ENCODE measurements at places on chromosomes 1 and 21.
A peak's percentile ranks its signal among the peaks of the same experiment; 100 is the strongest.

- no peak for DNase-seq
Observed at GRCh38 chr1:46065405-46065804, 67.0 kb downstream of the PIK3R3 start.

- no peak for DNase-seq
Observed at GRCh38 chr21:37828991-37829390, 87.3 kb downstream of the KCNJ6 start.

- no peak for DNase-seq
Observed at GRCh38 chr1:3553166-3553939, 58.0 kb downstream of the MEGF6 start.

DNA sequence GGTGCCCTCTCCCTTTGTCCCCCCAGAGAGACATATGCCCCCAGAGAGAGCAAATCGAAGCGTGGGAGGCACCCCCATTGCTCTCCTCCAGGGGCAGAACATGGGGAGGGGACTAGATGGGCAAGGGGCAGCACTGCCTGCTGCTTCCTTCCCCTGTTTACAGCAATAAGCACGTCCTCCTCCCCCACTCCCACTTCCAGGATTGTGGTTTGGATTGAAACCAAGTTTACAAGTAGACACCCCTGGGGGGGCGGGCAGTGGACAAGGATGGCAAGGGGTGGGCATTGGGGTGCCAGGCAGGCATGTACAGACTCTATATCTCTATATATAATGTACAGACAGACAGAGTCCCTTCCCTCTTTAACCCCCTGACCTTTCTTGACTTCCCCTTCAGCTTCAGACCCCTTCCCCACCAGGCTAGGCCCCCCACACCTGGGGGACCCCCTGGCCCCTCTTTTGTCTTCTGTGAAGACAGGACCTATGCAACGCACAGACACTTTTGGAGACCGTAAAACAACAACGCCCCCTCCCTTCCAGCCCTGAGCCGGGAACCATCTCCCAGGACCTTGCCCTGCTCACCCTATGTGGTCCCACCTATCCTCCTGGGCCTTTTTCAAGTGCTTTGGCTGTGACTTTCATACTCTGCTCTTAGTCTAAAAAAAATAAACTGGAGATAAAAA, 8.4 kb downstream of the EFNA3 start:
- no peak for DNase-seq

DNA sequence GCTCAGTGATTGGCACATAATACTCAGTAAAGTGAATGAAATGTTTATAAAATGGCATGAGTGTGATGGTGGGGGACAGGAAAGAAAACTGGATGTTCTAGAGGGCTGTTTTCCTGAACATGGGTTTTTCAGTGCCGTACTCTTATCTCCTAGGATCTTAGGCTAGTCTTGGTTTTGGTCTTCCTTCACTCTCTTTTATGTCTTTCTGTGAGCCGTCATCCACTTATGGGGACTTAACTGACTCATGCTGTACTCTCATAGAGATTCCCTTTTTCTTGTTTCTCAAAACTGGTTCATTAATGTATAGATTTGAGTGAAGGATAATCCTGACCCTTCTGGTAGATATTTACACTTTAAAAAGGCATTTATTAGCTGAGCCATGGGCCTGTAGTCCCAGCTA, 16.6 kb downstream of the AGO3 start:
- no peak for DNase-seq

DNA sequence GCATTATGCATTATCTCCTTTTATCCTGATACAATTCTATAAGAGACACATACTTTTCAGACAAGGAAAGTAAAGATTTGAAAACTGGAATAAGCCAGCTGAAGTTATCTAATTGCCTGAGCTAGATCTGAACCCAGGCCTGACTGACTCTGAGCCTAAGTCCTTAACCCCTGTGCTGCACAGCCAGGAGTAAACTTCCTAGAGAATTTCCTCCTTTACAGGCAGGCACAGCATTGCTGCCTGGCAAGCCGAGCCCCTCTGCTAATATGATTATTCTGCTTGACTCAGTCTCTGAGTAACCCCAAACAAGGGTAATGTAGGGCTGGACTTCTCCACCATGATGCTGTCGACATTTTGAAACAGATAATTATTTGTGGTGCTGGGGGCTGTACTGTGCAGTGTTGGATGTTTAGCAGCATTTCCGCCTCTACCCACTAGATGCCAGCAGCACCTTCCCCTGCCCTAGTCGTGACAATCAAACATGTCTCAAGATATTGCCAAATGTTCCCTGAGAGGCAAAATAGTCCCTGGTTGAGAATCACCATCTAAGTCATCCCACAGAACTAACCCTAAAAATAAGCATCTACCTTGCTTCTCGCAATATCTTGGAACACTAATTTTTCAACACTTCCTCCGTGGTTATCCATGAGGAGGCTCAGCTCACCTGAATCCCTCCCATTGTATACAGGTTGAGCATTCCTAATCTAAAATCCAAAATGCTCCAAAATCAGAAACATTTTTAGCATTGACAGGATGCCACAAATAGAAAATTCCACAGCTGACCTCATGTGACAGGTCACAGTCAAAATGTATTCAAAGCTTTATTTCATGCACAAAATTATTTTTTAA, 18.5 kb downstream of the CAMK1G start:
- DNase-seq: peak; percentile 37

GRCh38 chr1:86988835-86989234, 74.4 kb downstream of the HS2ST1 start:
- no peak for DNase-seq

GRCh38 chr21:22374218-22374969, 1376.2 kb downstream of the NCAM2 start:
- no peak for DNase-seq

- no peak for DNase-seq
Observed at GRCh38 chr1:236893626-236894545, 98.8 kb downstream of the MTR start.

- no peak for DNase-seq
Observed at GRCh38 chr1:112083487-112083886, 94.0 kb upstream of the KCND3 start.

DNA sequence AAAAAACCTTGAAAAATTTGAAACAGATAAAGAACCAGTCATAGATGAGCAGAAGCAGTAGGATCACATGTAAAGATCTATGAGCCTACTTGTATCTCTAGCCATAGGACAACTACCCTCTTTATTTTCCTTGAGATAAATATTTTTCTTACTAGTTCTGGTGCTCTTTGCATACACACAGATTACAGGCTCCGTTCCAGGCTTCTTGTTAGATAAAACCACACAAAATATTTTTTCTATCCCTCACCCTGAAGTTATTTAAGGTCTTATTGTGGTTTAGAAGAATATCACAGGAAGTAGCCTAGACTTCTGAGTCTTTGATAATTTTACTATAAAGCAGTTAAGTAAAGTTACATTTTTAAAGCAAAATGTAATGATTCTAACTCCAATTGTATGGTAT, 512.2 kb downstream of the NEGR1 start:
- DNase-seq: no peak

DNA sequence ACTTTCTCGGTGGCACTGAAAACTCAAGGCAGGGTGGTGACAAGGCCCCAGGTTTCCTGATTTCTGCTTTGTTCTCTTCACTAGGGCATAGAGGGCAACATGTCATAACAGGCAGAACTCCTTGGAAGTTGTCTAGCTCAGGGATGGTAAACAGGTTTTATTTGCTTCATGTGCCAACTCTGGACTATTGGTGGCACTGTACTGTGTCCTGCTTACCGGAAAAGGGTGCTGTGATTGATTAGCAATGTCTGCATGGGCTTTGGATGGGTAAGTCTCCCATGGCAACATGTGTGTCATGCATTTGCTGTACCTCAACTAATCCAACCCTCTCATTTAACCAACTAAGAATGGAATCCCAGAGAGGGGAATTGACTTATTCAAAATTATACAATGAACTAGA, 70.7 kb upstream of the USP24 start:
- no peak for DNase-seq

DNA sequence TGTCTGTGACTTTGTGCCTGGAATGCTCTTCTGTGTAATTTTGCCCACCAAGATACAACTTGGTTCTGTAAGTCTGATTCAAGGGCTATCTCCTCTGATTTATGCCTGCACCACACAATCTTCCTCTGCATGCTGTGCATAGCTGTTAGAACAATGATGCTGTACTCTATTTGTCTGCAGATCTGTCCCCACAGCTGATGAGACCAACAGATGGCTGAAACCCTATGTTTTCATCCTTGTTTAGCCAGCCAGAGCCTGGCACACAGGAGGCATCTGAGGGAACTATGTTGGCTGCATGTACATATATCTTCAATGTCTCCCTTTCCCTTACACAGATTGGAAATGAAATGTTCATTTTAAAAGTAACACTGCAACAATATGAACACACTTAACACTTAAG, 58.0 kb upstream of the ABCA4 start:
- DNase-seq: no peak

GRCh38 chr1:37394574-37395464, 79.6 kb upstream of the ZC3H12A start:
- DNase-seq: no peak

GRCh38 chr1:228094432-228095016, 8.6 kb downstream of the C1orf35 start:
- DNase-seq: no peak

DNA sequence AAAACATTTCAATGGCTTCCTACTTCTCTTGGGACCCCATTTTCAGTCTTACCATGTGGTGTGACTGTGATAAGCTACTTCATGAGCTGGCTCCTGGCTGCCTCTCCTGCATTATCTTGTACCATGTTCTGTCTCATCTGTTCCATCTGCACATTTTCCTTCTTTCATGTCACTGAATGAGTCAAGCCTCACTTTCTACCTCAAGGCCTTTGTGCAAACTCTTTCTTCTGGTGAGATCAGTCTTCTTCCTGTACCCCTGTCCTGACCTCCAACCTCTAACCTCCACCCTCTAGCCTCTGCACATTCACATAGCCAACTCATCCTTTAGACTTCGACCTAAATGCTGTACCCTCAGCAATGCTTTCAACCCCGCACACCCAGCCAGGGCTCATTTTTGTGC, 9.6 kb upstream of the FAM78B start:
- no peak for DNase-seq

- DNase-seq: no peak
Observed at GRCh38 chr21:42674351-42674940, 21.0 kb downstream of the PDE9A start.

GRCh38 chr1:229900220-229900619, 166.8 kb upstream of the GALNT2 start:
- no peak for DNase-seq

DNA sequence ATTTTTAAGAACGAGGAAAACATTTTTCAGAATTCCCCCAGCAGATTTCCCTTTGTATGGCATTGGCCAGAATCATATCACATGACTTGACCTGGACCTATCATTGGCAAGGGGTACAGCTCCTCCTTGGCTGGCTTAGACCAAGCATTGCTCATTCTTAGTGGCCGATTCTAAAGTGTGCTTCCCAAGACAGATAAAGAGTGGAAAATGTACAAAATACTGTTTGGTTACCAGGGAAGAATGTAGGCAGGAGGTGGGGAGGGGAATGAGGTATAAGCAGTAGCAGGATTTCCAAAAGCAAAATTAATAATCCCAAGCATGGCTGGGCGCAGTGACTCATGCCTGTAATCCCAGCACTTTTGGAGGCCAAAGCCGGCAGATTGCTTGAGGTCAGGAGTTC, 75.6 kb upstream of the KRTAP11-1 start:
- DNase-seq: no peak

- DNase-seq: no peak
Observed at GRCh38 chr1:75640137-75640536, 29.2 kb upstream of the SLC44A5 start.

DNA sequence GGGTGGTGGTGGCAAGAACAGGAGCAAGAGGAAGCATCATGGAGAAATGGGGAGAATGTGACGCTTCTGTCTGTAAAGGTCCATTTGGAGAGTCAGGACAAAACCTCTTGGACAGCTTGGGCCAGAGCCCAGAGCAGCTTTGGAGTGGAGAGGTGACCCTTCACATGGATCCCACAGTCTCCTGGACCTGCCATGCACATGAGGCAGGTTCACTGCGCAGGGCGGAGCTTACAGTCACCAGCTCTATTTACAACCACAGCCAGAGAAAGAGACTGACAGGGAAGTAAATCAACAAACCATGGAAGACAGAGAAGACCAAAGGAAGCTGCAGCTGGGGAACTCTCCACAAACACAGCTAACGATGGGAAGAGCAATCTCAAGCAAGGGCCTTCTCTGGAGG, 828 bp upstream of the RGS8 start:
- DNase-seq: no peak

- DNase-seq: no peak
Observed at GRCh38 chr1:196997423-196997822, 20.1 kb downstream of the CFHR5 start.

DNA sequence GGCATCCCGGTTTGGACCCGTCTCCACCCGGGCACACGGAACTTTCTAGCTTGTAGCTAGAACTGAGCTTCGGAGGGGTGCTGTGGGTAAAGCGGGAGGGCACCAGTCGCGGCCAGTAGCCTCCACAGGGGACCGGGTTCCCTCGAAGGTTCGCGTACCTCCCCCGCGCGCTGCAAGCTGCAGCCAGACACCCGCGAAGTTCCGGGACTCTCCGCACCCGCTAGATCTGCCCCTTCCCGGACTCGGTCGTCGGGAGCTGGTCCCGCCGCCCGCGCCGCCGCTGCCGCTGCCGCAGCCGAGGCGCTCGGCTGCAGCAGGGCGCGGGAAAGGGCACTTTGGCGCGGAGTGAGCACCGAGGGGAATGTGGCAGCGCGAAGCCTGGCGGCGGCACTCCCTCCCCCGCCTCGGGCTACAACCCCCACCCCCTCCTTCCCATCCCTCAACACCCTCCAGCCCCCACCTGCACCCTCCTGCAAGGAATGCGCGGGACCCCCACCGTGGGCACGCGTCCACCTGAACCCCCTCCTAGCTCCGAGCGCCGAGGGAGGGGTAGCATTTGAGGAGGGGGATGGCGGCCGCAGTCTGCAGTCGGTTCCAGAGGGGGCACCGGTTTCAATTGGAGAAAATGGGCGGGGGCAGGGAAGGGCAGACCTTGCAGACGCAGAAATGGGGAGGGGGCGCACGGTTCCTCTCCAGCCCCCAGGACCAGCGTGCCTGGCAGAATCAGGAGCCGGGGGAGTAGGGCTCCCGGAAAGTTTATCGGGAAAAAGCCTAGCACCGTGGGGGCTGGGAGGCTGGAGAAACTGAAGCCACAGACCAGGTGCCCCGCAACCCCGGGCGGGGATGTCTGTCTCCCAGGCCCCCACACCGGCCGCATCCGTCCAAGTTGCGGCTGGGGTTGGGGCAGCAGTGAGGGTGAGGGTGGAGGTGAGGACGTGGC, 968 bp downstream of the CSMD2 start:
- no peak for DNase-seq

DNA sequence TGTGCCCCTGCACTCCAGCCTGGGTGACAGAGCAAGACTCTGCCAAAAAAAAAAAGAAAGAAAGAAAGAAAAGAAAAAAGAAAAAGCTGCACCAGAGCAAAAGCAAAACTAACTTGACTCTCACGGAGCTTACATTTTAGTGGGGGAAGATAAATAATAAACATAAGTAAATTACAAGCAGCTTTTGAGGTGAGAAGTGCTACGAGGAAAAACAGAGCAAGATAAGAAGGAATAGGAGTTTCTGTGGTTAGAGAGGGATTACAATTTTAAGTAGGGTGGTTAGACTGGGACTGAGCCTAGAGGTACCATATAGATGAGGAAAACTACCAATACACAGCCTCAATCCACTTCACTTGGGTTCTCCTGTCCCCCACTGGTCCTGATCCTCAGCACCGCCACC, 43.9 kb downstream of the TGFBR3 start:
- no peak for DNase-seq
